Activated naive CD4-positive, alpha-beta T cell (primary cell): ENCODE measurements at places on chromosomes 3 and 15.

DNA sequence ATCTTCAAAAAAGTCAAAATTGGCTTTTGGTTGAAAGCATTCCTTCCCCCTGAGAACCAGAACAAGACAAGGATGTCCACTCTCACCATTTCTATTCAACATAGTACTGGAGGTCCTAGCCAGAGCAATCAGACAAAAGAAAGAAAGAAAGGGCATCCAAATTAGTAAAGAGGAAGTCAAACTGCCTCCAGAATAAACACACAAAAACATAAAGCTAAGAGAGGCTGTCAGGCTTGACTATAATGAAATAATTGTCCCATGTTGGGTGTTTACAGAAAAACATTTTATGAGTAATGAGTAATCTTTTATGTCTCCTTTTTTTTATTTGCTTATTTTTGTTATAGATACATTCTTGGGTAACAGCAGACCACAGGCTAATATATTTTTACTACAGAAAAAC lies 18.3 kb upstream of the FAM240A start:
- DNase-seq, result no peak

DNA sequence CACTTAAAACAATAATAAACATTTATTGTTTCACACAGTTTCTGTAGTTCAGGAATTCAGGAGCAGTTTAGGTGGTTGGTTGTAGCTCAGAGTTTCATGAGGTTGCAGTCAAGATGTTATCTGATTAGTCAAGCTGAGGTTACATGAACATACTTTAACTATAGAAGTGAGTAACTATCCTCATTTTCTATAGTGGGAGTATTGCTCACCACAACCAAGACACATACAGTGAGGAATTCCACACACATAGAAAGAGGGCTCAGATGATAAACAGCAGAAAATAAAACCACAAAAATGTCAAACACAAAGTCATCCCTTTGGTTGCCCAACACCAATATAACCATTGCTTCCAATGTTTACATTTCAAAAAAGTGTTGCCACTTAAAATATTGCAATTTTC lies 13.6 kb downstream of the SCN11A start:
- DNase-seq, result no peak

- DNase-seq, result no peak
These were observed 43.5 kb downstream of the CEMIP start for GRCh38 chr15:80822676-80823075.

DNA sequence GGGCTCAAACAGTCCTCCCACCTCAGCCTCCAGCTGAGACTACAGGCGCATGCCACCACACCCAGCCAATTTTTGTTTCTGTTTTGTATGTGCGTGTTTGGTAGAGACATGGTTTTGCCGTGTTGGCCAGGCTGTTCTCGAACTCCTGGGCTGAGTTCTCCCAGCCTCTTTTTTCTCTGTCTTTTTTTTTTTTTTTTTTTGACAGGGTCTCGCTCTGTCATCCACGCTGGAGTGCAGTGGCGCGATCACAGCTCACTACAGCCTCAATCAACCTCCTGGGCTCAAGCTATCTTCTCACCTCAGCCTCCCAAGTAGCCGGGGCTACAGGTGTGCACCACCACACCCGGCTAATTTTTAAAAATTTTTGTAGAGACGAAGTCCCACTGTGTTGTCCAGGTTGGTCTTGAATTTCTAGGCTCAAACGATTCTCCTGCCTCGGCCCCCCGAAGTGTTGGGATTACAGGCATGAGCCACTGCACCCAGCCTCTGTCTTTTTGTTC lies 867 bp upstream of the DCAF1 start:
- DNase-seq, result no peak

- no peak for DNase-seq
These were observed 238.6 kb downstream of the CHL1 start for GRCh38 chr3:435161-435560.

GRCh38 chr3:127959873-127960272 lies 44.8 kb downstream of the KBTBD12 start:
- DNase-seq, result no peak

DNA sequence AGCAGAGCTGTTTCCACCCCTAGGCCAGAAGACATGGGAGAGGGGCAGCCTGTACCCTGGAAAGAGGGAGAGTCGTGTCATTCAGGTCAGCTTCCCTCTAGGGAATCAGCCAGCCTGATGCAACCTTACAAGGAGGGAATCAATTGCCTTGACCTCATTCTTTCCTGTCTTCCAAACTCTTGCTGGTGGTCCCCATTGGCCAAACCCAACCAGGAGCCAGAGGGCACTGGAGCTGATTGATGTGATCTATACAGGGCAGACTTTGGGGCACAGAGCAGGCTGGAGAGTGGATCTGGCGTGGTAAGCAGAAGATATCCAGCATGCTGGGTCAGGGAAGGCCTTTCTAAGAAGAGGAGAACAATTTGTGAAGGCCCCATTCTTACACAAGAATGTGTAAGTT lies 19.1 kb upstream of the MAGEF1 start:
- no peak for DNase-seq

DNA sequence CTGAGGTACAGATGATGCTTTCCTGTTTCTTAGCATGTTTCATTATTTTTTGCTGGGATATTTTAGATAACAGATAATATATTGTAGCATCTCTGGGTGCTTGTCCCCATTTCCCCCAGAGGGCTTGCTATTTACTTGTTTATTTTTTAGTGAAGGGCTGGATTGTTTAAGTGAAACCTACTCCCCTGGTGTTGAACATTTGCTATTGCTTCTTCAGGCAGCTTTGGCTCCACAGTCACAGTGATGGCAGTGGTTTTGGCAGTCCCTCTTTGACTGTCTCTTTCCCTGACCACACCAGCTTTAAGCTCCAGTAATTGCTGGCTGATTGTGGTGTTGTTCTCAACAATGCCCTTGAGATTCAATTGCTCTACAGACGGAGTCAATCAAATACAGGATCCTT lies 128.9 kb downstream of the KLF13 start:
- no peak for DNase-seq

DNA sequence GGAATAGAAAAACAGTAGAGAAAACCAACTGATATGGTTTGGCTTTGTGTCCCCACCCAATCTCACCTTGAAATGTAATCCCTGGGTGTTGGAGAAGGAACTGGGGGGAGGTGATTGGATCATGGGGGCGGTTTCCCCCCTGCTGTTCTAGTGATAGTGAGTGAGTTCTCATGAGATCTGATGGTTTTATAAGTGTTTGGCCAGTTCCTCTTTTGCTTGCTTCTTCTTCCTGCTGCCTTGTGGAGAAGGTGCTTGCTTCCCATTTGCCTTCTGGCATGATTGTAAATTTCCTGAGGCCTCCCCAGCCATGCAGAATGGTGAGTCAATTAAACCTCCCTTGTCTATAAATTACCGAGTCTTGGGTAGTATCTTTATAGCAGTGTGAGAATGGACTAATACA lies 48.4 kb downstream of the EOMES start:
- DNase-seq, result no peak

- no peak for DNase-seq
These were observed 20.8 kb downstream of the STAG1 start for GRCh38 chr3:136731274-136731884.

- no peak for DNase-seq
These were observed 9.7 kb upstream of the CHST2 start for GRCh38 chr3:143109861-143110260.

- DNase-seq, result no peak
These were observed 1097.8 kb downstream of the NAALADL2 start for GRCh38 chr3:175956964-175957363.

GRCh38 chr15:63856711-63857460 lies 23.1 kb upstream of the HERC1 start:
- DNase-seq, result no peak

- no peak for DNase-seq
These were observed 21.3 kb upstream of the RSL24D1 start for GRCh38 chr15:55218056-55218455.

- no peak for DNase-seq
These were observed 212.4 kb downstream of the TBC1D2B start for GRCh38 chr15:77865106-77865610.

DNA sequence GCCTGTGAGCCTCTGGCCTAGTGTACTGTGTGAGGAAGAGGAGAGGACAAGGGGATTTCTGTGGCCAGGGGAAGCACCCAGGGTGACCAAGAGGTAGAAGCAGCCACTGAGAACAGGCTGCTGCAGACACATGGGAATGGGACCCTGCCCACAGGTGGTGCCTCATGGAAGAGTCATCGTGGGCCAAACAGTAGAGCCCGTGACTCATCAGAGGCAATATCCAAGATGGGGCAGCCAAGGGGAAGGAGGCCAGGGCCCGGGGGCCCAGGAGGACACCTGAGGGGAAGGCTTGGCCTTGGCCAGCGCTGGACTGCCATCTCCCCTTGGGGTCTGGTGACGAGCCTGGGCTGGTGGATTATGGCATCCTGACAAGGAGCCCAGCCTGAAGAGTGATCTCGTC lies 275.0 kb upstream of the LYSMD4 start:
- no peak for DNase-seq

DNA sequence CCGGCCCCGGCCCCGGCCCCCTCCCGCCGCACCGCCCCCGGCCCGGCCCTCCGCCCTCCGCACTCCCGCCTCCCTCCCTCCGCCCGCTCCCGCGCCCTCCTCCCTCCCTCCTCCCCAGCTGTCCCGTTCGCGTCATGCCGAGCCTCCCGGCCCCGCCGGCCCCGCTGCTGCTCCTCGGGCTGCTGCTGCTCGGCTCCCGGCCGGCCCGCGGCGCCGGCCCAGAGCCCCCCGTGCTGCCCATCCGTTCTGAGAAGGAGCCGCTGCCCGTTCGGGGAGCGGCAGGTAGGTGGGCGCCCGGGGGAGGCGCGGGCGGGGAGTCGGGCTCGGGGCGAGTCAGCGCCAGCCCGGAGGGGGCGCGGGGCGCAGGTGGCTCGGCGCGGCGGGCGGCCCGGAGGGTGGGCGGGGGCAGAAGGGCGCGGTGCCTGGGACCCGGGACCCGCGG lies 352 bp downstream of the CHRD start:
- DNase-seq, result no peak

- DNase-seq, result no peak
These were observed 396.5 kb downstream of the FHIT start for GRCh38 chr3:60854791-60855190.

GRCh38 chr3:173395073-173395411 lies 2.5 kb upstream of the NLGN1 start:
- DNase-seq, result no peak

DNA sequence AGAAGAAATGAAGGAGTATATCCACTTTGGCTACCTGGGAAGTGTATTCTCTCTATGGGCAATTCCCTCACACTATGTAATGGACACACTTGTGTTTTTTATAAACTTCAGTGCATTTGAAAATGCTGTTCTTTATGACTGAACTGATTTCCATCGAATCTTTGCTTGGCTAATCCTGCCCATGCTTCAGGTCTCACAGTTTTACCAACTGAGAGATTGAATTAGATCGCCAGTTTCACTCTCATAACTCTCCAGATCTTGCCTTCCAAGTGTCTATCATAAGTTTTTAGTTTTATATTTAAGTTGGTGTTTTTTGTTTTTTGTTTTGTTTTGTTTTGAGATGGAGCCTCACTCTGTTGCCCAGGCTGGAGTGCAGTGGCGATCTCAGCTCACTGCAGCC lies 73.5 kb upstream of the MBNL1 start:
- DNase-seq, result no peak

- DNase-seq, result no peak
These were observed 105.6 kb upstream of the TGFBR2 start for GRCh38 chr3:30500666-30501399.
